Midbrain (tissue), 1 donor: ENCODE measurements at places on chromosomes 2 and 18.
A peak's percentile ranks its signal among the peaks of the same experiment; 100 is the strongest.

GRCh38 chr2:30584116-30584515, 137.1 kb downstream of the LCLAT1 start:
- peak; percentile 3 for DNase-seq

DNA sequence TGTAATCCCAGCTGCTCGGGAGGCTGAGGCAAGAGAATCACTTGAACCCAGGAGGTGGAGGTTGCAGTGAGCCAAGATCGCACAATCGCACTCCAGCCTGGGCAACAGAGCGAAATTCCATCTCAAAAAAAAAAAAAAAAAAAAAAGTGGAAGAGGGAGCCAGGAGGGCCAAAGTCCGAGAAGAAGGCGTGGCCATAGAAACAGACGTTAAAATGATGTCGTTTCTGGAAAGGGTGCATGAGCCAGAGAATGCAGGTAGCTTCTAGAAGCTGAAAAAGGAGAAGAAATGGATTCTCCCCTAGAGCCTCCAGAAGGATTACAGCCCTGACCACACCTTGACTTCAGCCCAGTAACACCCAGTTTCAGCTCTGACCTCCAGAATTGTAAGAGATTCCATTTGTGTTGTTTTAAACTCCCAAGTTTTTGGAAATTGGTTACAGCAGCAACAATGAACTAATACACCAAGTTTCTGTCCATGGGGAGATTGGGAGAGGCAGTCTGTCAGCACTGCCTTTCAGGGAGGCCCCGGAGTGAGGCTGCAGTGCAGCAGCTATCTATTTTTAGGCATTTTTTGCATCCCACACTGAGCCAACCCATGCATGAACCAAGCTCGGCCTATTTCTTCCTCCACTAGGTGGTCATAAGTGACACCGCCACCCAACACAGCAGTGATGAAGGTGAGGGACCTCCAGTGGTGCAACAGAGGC, 14.2 kb upstream of the TRAF3IP1 start:
- no peak for DNase-seq

DNA sequence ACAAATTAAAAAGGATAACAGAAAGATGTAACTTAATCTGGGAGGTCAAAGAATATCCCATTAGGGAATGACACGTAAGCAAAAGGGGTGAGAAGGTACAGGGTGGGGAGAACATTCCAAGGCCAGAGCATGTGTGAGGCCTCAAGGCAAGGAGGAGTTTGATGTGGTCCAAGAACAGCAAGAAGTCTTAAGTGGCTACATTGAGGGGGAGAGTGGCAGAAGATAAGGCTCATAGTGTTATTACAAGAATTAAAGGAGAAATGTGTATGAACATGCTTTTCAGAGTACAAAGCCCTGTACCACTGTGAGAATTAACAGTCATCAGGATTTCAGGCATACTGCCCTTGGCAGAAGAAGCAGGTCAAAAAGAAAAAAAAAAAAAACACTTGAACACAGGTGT, 174.4 kb upstream of the ERBB4 start:
- no peak for DNase-seq

DNA sequence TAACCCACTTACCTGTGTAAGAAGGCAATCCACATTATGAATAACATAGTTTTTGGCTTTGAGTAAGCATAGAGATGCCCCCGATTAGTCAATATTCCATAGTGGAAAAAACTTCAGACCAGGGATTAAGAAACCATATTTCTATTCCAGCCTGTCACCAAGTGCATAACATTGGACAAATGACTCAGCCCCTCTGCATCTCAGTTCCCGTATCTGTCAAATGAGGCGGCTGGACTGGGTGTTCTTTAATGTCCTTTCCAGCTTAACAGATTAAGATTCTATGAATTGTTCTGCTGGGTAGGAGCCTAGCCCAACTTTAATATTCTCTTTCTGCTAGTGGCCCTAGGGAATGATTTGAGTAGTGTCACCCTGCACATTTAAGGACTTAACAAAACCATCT, 11.8 kb upstream of the FTCDNL1 start:
- no peak for DNase-seq

- DNase-seq: no peak
Measured at GRCh38 chr2:42054714-42055430, 7.1 kb downstream of the PKDCC start.

- no peak for DNase-seq
Measured at GRCh38 chr2:26757873-26758789, 6.0 kb upstream of the SLC35F6 start.

GRCh38 chr2:73260338-73260984, 23.8 kb downstream of the FBXO41 start:
- peak; percentile 20 for DNase-seq

- no peak for DNase-seq
Measured at GRCh38 chr2:182057002-182057401, 71.3 kb downstream of the PPP1R1C start.

- DNase-seq: no peak
Measured at GRCh38 chr18:79766308-79766707, 31.4 kb upstream of the KCNG2 start.

GRCh38 chr18:8290435-8290834, 318.8 kb upstream of the RAB12 start:
- DNase-seq: no peak

DNA sequence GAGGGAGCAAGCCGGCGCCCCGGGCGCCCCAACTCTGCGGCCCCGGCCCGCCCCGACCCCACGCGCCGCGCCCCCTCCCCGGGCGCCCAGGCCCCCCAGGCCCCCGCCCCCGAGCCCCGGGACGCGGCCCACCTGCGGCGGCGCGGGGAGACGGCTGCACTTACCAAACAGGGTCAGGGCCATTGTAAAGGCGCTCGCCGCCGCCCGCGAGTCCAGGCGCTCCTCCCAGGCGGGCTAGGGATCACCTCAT, 526 bp downstream of the CHN1 start:
- no peak for DNase-seq

GRCh38 chr2:106339132-106339531, 129.1 kb downstream of the RGPD3 start:
- DNase-seq: no peak

GRCh38 chr18:79961527-79962291, 2.7 kb upstream of the HSBP1L1 start:
- no peak for DNase-seq

- no peak for DNase-seq
Measured at GRCh38 chr2:46118656-46119371, 178.4 kb upstream of the EPAS1 start.

- no peak for DNase-seq
Measured at GRCh38 chr2:64594226-64594989, 59.3 kb downstream of the SERTAD2 start.

GRCh38 chr2:120257522-120257921, 4.9 kb downstream of the RALB start:
- no peak for DNase-seq

- peak; percentile 44 for DNase-seq
Measured at GRCh38 chr18:76274468-76275289, 220.4 kb downstream of the ZNF516 start.

GRCh38 chr18:8212896-8213780, 396.1 kb upstream of the RAB12 start:
- no peak for DNase-seq

DNA sequence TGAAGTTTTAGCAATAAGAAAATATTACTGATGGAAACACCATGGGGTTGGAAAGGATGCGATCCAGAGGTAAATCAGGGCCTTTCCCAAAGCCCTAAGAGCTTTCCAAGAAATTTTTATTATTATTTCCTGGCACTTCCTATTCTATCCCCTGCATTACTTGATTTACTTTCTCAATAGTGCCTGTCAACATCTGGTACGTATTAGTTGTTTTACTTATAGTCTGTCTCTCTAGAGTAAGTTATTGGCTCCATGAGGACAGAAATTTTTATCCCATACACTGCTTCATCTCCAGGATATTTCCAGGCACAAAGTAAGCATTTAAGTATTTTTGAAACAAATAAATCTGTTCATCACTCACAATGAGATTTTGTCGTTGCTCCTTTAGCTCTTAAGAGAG, 18.1 kb downstream of the PPP4R1 start:
- no peak for DNase-seq

- DNase-seq: no peak
Measured at GRCh38 chr2:183347969-183348368, 223.7 kb downstream of the NUP35 start.

DNA sequence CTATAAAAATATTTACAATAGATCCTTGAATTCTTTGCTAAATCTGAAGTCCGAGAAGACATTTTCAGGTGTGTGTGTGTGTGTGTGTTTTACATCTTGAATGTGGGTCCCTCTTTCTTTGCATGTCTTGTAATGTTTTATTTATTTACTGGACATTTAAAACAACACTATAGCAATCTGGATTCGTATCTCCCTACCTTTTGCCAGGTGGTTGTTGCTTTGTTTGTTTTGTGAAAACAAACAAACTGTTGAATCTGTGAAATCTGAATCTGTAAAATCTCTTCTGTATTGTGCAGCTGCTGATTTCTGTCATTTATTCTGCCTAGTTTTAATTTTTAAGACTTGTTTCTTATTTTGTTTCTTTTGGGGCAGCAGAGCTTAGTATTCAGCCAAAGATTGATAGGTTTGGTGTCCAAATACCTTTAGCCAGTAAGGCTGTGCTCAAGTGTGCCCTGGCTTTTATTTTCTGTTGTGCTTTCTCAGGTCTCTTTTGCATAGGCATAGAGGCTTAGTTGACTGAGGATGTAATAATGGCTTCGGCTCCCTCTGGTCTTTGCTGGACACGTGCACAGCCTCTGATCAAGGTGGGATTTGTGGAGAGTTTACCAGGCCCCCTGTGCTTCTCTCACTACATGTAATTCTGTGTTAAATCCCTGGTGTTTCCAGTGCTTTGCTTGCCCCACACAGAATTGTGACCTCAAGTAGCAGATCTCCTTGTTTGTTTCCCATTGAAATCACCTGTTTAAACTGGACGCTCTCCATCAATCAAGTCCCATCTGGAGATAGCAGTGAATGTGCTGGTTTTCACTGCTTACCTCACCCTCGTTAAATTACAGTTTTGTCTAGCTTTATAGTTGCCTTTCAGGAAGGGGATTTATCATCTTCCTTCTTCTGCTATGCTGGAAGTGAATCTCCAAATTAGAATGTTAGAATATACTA, 71.1 kb downstream of the BIRC6 start:
- no peak for DNase-seq

DNA sequence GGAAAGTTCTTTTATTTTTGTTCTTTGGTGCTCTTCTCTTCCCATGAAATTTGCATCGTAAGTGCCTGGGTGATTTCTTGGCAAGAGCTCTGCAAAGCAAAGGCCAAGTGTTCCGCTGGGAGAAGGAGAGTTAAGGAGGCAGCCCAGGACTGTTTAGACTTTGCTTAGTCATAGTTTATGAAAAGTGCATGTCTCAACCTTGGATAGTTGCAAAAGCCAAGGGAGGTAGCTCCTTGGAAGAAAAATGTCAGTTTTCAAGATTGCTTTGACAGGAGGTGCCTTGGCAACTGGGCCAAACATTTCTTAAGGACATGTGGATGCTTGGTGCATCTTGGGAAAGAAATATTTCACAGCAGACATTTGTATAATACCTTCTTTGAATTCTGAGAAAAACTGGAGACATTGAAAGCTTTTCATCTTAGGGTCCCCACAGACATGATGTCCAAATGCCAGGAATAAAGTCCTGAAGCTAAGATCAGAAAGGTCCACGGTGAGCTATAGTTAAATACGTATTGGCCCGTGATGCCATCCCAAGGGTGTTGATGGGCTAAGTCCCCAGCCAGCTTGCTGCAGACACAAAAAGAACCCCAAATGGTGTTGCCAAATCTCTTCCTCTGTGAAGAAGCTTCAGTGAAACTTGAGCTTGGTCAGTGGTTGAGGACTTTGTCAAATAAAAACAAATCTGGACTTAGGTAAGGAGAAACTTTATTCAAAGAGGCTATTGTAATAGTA, 96.3 kb upstream of the THUMPD2 start:
- peak; percentile 54 for DNase-seq

DNA sequence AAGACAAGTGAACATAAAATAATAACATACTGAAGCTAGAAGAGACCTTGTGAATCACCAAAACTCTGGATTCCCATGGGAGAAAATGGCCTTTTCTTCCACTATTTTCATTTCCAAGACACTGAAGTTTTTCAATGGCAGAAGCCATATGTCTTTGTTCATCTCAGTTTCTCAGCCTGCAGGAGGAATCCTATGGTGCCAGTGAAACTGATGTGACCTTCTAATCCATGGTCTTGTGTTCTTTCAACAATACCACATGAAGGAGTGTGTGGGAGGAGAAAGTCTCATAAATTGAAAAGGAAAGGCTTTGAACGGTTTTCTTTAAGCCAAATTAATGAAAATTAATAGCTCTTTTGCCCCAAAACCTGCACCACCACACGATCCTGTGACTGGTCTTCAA, 257.3 kb downstream of the EPHA4 start:
- DNase-seq: no peak
